T-helper 2 cell treated with Interferon-gamma antibody and Interleukin-4, amounts not matched to agents 5 μg/mL and 100 μg/mL, for 36 hours (primary cell): ENCODE measurements at places on chromosomes 3 and 15.

DNA sequence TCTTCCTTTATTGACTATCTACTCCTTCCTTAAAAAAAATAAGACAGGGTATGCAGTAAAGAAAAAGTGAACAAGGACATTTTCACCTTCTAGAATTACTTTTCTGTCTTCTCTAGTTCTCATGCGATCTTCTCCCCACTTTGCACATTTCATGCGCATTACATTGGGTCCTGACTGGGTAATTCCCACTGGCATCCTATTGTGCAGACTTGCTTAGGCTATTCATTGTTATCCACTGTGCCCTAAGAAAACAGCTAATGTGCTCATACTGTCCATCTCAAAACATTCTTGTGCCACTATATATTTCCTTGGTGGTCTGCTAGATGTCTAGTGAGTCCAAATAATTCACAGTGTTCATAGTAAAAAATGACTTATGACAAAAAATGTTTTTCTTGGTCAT, 447.4 kb upstream of the ROBO1 start:
- no peak for DNase-seq

GRCh38 chr3:149763565-149764195, 11.4 kb upstream of the COMMD2 start:
- no peak for DNase-seq

- no peak for DNase-seq
Measured at GRCh38 chr15:31314380-31314779, 12.3 kb upstream of the KLF13 start.

DNA sequence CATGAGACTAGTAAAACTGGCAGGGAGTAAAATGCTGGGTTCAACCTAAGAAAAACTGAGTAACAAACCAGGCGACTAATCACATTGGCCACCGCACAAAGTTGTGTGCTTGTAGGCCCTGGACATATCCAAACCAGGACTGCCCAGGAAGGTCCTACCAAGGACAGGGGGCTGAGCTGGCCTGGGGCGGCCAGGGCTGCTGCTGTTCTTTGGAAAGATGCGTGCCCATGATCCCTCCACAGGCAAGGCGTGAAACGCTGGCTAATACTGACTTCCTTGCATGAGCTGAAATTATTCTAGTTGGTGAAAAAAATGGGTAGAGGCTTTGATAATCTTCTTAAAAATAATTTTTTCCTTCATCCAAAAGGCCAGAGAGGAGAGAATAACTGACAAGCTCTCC, 56.9 kb upstream of the ADCY5 start:
- no peak for DNase-seq

DNA sequence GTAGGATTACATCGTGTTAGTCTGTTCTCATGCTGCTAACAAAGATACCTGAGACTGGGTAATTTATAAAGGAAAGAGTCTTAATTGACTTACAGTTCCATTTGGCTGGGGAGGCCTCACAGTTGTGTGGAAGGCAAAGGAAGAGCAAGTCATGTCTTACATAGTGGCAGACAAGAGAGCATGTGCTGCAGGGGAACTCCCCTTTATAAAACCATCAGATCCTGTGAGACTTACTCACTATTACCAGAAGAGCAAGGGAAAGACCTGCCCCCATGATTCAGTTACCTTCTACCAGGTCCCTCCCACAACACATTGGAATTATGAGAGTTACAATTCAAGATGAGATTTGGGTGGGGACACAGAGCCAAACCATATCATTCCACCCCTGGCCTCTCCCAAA, 3.4 kb downstream of the SLC25A26 start:
- peak; percentile 24 for DNase-seq

DNA sequence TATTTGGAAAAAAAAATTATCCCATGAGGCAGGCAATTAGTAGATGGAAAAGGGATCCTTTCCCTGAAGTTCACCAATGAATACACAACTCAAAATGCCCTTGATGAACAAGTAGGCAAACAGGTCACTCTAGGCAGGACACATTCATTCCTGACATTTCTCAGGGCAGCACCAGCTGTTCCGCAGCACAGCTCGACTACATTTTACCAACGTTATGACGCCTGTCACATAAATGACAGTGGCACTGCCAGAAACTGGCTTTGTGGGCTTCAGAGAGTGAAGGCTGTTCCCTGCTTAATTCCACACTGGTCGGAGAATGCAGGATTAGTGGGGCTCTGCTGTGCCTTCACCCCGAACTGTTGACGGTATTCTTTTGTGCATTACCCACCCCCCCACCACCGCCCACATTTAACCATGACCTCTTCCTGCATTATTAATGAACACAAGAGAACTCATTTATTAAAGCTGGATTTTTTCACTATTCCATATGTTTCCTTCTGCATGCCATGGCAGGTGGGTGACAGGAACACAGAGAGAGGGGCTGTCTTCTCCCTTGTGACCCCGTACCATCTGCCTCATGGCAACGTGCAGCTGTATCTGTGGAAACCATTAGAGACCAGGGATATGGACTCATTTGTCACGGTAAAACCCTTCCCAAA, 197.6 kb downstream of the PDZRN3 start:
- no peak for DNase-seq

- no peak for DNase-seq
Measured at GRCh38 chr3:165462636-165463334, 266.6 kb upstream of the SLITRK3 start.

GRCh38 chr15:69760890-69761568, 308.4 kb downstream of the RPLP1 start:
- DNase-seq, result peak; percentile 91
